CD8-positive, alpha-beta T cell (primary cell): ENCODE measurements at places on chromosomes 12 and 14. TPM values are rescaled to one million over a fixed set of nuclear protein-coding genes. Genes with fewer than 3 reads are reported as not detected.

- no peak for DNase-seq
These were observed 319.4 kb downstream of the CACNA1C start for GRCh38 chr12:2372178-2372577.

GRCh38 chr14:51534610-51535011 is 117.1 kb upstream of the FRMD6 start:
- no peak for DNase-seq

The LIN7A gene
- total RNA-seq = not detected

DNA sequence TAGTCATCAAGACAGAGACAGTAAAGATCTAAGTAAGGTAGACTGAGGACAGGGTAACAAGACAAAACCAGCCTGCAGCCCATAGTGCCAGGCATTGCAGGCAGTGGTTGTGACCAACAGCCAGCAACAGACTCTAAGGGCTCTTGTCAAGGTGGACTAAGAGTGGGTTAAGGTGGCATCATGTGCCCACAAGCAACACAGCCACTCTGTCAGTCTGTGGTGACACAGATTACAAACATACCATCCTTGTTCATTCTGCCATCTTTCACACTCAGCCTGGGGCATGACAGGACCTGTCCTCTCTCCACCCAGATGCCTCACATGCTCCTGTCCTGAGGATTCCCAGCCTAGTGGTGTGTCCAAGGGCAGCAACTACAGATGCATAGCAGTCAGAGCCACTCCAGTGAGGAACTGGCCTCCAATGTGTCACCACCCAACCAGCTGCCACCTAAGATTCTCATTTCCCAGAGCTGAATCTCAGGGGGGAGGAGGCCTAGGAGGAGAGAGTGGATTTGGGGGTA is 28.3 kb downstream of the VDR start:
- DNase-seq = no peak

The TMEM63C gene
- 0.71 TPM for total RNA-seq

DNA sequence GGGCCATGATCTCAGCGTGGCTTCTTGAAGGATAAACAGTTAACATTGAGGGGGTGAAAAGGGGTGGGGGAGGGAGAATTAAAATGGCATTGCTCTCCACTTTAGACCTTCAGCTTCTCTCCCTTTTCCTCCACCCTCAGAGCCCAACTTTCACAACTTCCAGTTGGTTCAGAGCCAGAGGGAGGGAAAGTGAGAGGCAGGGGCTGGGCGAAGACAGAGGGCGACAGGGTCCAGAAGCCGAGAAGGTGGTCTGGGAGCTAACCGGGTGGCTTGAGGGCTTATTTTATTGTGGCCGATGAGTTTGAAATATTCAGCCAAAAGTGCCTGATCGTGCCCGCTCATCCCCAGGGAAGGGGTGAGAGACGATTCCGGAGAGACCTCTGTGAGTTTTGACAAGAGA is 4.1 kb downstream of the BMP4 start:
- no peak for DNase-seq

DNA sequence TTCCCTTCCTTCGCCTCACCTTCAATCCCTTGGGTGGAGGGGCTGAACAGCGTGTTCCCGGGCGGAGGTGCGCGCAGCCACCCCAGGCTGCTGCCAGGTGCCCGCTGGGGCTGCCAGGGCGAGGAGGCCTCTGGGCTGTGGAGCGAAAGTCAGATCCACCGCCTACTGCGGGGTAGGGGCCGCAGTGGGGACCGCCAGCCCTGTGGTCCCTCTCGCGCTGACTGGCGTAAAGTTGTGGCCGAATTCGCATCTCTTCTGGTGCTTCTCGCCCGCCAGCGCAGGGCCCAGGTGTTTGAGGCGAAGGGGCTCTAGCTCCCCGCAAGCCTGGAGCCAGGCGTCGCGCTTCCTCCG is 6.9 kb upstream of the HOXC4 start:
- DNase-seq = no peak

DNA sequence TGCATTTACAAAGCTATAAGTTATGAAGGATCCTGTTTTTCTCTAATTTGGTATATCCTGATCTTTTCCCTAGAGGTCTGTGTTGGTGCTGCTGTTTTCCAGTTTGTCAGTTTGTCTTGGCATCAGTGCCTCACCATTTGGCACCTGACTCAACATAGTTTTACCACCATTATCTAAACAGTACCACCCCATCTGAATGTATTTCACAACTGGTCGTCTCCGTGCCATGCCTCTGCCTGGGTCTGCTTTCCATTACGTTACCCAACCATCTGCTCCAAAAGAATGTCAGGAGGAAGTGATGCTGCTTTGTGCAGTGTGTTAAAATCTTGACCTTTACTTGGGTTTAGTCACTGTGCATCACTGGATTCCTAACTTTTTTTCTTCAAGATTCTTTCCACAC is 129.3 kb upstream of the RASSF8 start:
- no peak for DNase-seq

DNA sequence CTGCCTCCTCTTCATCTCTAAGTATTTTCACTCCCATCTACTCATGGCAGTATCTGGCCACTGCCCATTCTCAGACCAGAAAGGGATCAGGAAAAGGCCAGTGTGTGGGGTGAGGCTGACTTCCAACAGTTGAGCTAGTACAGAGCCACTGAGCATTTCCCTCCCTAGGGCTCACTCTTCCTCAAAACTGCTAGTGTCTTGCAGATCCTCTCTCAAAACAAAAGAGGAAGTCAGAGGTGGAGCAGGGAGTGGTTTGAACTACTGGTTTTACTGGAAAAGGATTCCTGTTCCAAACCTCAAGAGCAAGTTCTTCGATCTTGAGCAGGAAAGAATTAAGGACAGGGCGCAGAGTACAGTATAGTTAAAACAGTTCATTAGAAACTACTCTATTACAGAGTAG is 11.7 kb upstream of the RNASE10 start:
- DNase-seq = no peak

The CFAP251 gene
- total RNA-seq = 0.33 TPM

The LHX5 gene
- not detected for total RNA-seq

DNA sequence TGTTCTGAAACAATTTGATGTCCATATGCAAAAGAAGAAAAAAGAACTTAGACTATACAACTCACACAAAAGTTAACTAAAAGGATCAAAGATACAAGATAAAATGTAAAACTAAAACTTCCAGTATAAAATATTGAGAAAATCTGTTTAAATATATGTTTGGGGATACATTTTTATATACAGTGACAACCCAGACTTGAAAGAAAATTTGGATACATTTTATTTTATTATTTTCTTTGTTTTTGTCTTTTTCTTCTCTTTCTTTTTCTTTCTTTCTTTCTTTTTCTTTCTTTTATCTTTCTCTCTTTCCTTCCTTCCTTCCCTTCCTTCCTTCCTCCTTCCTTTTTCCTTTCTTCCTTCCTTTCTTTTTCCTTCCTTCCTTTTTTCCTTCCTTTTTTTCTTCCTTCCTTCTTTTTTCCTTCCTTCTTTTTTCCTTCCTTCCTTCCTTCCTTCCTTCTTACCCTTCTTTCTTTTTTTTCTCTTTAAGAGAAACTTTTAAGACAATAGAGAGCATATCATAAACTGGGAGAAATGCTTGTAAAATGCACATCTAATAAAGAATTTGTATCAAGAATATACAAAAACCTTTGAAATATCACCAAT is 954.5 kb upstream of the LRFN5 start:
- no peak for DNase-seq

GRCh38 chr12:50986966-50987737 is 34.8 kb downstream of the HIGD1C start:
- DNase-seq = no peak

GRCh38 chr14:100342195-100342594 is 19.1 kb downstream of the SLC25A47 start:
- DNase-seq = no peak

The GPD1 gene
- total RNA-seq = 0.50 TPM

GRCh38 chr14:60220084-60220483 is 28.9 kb upstream of the PPM1A start:
- DNase-seq = no peak

DNA sequence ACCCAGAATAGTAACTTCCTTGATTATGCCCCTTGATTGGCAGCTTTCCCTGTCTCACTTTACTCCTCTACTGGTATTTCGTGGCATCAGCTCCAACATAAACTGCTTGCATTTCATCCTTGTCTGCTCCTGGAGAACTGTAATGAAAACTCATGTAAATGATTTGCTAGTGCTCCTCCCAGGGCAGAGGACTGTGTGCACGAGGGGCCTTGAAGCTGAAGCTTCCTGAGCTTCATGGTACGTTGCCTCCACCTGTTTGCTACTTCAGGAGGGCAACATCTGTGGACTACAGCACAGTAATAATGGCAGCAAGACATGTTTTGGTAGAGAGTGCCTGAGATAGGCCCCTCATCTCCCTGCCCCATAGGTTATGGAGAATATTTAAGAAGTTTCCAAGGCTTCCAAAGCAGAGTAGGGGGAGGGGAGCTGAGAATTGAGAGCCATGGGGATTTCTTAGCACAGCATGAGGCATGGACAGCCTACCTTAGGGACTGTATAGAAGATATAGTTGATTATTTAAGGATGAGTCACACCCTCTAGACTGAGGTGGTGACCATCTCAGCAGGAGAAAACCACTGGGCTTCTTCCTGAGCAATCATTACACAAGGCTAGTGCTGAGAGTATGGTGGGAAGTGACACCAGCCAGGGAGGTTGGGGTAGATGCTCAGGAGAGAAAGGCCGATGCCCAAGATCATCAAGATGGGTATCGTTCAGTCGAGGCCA is 29.5 kb downstream of the CCDC198 start:
- DNase-seq = no peak

- no peak for DNase-seq
These were observed 3.1 kb upstream of the KIF26A start for GRCh38 chr14:104135121-104135903.

GRCh38 chr12:89243771-89244170 is 108.5 kb downstream of the DUSP6 start:
- no peak for DNase-seq

The FOXG1 gene
- not detected for total RNA-seq

- no peak for DNase-seq
These were observed 8.7 kb downstream of the NOC4L start for GRCh38 chr12:132152953-132153352.

- no peak for DNase-seq
These were observed 275.6 kb upstream of the NOVA1 start for GRCh38 chr14:26873362-26873960.

The TRHDE gene
- not detected for total RNA-seq

GRCh38 chr12:119206348-119207062 is 27.8 kb downstream of the HSPB8 start:
- no peak for DNase-seq

- no peak for DNase-seq
These were observed 167.2 kb upstream of the FRMD6 start for GRCh38 chr14:51484485-51484884.

DNA sequence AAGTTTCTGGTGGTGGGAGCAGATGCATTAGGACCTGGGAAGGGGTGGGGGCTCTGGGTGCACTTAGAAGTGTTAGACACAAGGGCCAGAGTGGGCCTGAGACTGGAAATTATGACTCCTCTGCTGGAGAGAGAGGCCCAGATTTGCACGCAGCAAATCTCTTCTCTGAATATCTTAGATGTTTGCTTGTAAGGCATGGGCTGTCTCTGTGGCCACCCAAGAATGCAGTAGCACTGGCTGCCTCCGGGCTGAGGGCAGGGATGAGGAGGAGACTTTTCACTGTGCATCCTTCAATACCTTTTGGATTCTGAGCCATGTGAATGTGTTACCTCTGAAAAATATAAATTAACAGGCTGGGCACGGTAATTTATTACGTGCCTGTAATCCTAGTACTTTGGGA is 14.0 kb upstream of the RABGGTA start:
- DNase-seq = no peak

DNA sequence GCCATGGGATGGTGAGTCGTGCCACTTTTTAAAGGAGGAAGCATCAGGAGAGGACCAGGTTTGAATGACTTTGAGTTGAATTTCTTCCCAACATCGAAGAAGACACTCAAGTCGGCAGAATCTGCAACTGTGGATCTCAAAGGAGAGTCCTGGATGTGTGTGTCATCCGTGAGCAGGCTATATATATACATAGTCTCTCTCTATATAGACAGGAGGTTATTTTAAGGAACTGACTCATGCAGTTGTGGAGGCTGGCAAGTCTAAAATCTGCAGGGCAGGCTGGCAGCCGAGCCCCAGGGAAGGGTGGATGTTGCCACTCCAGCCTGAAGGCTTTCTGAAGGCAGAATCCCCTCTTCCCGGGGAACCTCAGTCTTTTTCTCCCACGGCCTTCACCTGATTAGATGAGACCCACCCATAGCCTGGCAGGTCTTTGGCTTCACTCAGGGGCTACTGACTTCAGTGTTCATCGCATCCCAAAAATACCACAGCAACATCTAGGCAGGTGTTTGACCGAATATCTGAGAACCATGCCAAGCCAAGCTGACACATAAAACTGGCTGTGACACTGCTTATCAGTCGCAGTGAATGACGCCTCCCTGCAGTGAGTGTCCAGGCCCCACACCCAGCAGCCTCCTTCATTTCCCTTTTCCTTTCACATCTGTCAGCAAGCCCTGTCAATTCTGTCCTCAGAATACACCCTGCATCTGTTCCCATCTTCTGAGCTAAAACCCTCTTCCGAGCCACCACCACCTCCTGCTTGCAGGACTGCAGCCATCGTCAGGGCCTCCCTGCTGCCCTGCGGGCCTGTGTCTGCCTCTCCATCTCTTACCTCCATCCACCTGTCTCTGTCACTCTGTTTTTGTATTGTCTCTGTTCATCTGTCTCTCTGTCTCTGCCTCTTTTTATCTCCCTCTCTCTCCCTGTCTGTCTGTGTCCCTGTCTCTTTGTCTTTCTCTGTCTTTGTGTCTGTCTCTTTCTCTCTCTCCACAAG is 54.0 kb downstream of the ZNF664 start:
- no peak for DNase-seq

GRCh38 chr12:88650715-88651114 is 70.4 kb upstream of the KITLG start:
- no peak for DNase-seq

DNA sequence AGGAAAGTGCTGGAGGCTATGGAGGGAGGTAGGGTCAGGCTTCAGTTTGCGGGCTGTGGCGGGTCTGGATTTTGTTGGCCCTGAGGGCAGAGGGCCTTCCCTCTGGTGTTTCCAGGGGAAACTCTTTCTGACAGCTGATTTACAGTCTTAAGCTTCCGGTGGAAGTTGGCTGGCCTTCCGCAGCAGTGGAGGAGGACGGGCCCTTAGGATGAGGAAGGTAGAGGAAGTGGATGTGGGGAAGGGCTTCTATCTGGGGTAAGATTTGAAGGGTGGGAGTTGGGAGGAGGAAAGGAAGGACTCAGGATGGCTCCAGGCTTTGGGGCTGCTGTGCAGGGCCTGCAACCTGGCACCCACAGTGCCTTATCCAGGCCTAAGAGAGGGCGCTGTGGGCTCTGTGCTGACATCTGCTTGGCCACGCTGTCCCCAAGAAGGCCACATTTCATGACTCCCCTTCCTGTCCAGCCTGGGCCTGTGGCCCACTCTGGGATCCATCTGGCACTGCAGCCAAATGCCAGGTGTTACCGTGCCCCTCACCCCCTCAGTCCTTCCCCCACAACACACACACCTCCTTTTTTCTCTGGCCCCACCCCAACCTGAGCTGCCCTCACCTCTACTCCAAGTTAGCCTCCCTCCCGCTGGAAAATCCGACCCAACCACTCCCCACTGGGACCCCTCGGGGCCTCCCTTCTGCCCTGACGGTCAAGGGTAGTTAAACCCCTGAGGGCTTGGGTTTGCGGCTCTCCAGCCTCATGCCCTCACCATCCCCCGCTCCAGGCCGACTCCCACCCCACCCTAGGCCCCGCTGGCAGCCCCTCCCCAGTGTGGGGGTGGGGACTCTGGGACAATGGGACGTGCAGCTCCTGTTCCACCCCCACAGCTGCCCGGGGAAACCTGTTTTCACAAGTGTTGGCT is 7.7 kb upstream of the PPP1R13B start:
- DNase-seq = no peak
